Activated T-helper 2 cell treated with anti-CD3 and anti-CD28 coated beads, Interferon-gamma antibody, Interleukin-2, Interleukin-4, amounts not matched to agents 10 μg/mL and 5 μg/mL and 100 μg/mL, durations not matched to agents 14 hours and 24 hours and 36 hours (primary cell): ENCODE measurements at places on chromosomes 7 and 10. TPM values are rescaled to one million over a fixed set of nuclear protein-coding genes. Genes with fewer than 3 reads are reported as not detected.

GRCh38 chr10:63164166-63164623, 31.1 kb downstream of the NRBF2 start:
- H3K4me1 ChIP-seq, result peaks cover 14% of the 10 kb centered on the region
- no peak for DNase-seq
- H3K36me3 ChIP-seq, result peaks cover 27% of the 10 kb centered on the region

DNA sequence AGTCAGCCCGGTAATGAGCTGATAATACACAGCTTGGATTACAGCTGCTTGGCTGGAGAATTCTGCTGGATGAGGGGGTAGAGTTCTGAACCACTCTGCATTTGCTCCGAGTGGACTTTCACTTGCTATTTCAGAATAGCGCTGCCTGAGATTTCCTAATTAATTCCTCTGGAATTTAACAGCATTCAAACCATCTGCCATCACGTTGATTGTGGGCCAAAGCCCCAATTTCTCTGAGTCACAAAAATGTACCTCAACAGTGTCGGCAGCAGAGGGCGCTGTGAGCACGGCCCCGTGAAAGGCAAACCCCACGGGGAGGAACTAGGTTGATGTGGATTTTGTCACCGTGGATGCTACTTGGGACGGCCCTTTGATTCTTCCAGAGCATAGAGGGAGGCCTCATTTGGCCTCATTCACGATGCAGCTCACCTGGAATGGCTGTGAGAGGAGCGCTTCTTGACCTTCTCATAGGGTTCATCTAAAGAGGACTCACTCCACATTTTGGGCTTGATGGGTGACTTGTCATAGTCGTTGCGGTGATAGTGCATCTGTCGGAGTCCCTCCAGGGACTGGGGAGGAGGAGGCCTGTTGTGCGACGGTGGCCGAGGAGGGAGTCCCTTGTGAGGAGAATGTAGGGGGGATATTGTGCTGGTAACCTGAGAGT, 73.3 kb downstream of the PRPF18 start:
- H3K36me3 ChIP-seq, result no peaks in the 10 kb centered on the region
- no peak overlapping the region for H3K27ac ChIP-seq
- H3K27me3 ChIP-seq, result no peaks in the 10 kb centered on the region
- peaks cover 4% of the 10 kb centered on the region for H3K4me1 ChIP-seq

- no peak overlapping the region for H3K27ac ChIP-seq
- no peak for DNase-seq
- peaks cover 25% of the 10 kb centered on the region for H3K4me1 ChIP-seq
- H3K4me3 ChIP-seq, result no peak overlapping the region
- no peaks in the 10 kb centered on the region for H3K36me3 ChIP-seq
Observed at GRCh38 chr7:38329340-38329739, 55.9 kb upstream of the TARP start.

Gene GDF2
- not detected in 2 replicates for total RNA-seq

- DNase-seq, result peak; percentile 15
- peaks cover 4% of the 10 kb centered on the region for H3K4me1 ChIP-seq
- H3K36me3 ChIP-seq, result no peaks in the 10 kb centered on the region
Observed at GRCh38 chr10:55631071-55631654, 729.9 kb downstream of the ZWINT start.

DNA sequence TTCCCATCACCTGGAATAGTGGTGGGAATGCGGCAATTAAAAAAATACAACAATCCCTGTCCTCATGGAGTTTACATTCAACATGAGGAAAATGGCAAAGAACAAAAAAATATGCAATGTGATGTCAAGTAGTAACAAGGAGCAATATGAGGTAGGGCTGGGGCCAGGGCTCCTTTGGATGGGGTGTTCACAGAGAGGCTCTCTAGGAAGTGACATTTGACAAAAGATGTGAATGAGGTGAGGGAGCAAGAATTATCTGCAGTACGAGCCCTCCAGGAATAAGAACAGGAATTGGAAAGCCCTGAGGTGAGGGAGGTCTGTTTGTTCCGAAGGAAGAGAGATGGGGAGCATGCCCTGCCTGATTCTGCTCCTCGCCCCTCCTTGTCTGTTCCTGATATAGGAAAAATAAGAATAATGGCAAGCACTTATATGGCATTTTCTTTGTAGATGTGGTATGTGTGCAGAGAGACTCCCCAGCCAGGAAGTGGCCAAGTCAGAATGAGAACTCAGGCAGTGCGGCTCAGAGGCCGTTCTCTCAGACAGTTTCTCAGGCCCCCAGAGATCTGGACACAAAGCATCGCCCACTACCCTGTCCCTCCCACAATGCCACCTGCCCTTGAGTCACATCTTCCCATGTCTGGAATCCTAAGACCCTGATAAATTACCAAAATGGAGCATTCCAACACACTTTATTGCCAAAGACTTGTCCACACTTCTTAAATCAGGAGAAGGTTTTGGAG, 105.6 kb downstream of the APBB1IP start:
- H3K27ac ChIP-seq, result peak overlapping the region; percentile 63
- peaks cover 65% of the 10 kb centered on the region for H3K36me3 ChIP-seq
- H3K4me1 ChIP-seq, result peaks cover 26% of the 10 kb centered on the region
- DNase-seq, result no peak
- no peak overlapping the region for H3K4me3 ChIP-seq

DNA sequence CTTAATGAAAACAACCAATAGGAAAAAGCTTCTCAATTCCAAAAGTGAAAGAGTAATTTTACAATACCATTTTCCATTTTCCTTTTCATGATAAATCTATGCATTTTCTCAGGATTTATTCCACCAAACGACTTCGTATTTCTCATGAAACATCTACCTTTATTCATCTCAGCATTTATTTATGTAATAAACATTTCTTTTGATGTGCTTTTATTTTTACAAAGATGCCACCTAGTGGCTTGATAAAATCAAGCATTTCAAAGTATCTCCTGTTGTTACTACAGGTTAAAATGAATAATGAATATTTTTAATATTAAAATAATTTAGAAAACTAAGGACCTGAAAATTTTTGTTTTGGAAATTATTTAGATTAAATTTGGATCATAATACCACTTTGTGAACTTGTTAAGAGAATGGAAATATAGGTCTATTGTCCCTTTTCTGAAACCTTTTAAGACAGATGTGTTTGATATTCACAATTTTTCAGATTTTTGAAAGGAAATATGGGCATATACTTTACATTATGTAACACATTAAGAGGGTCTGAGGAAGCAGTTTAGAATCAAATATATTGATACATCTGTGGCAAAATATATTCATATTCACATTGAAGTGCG, 2.7 kb upstream of the IQUB start:
- no peaks in the 10 kb centered on the region for H3K36me3 ChIP-seq
- no peak for DNase-seq
- peaks cover 14% of the 10 kb centered on the region for H3K27me3 ChIP-seq
- no peak overlapping the region for H3K4me3 ChIP-seq
- peaks cover 23% of the 10 kb centered on the region for H3K4me1 ChIP-seq
- no peak overlapping the region for H3K27ac ChIP-seq

Gene LIPM
- not detected in 2 replicates for total RNA-seq

GRCh38 chr10:128337860-128338378, 211.7 kb upstream of the MKI67 start:
- H3K27me3 ChIP-seq, result no peaks in the 10 kb centered on the region
- H3K4me1 ChIP-seq, result no peaks in the 10 kb centered on the region
- no peak overlapping the region for H3K4me3 ChIP-seq
- no peak overlapping the region for H3K27ac ChIP-seq
- no peaks in the 10 kb centered on the region for H3K36me3 ChIP-seq
- no peak for DNase-seq

Gene ATOH7
- not detected in 2 replicates for total RNA-seq

GRCh38 chr10:119608316-119609155, 11.8 kb upstream of the TIAL1 start:
- H3K27ac ChIP-seq, result no peak overlapping the region
- H3K4me3 ChIP-seq, result no peak overlapping the region
- H3K36me3 ChIP-seq, result no peaks in the 10 kb centered on the region
- DNase-seq, result no peak
- peaks cover 2% of the 10 kb centered on the region for H3K4me1 ChIP-seq

Gene SLC13A1
- not detected in 2 replicates for total RNA-seq

GRCh38 chr7:102417105-102417504, 16.3 kb upstream of the ORAI2 start:
- H3K27me3 ChIP-seq, result no peaks in the 10 kb centered on the region
- no peak overlapping the region for H3K4me3 ChIP-seq

GRCh38 chr10:125085258-125086054, 74.9 kb downstream of the CTBP2 start:
- DNase-seq, result no peak
- no peak overlapping the region for H3K27ac ChIP-seq
- H3K4me1 ChIP-seq, result no peaks in the 10 kb centered on the region
- no peaks in the 10 kb centered on the region for H3K27me3 ChIP-seq

DNA sequence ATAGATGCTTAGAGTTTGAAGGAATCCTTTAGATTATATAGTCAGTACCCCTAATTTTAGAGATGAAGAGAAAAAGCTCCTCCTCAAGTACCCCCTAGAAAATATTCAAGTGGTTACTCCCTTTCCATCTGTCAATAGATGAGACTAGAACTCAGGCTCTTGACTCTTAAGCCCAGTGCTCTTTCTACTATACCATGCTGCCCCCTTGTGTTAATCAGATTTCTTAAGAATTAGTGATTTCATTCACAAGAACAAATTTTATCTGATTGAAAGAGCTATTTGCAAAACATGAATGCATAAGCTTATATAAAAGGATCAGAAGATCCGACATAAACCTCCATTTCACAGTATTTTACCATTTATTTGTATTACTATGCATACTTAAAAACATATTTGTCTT, 179.3 kb downstream of the TFEC start:
- no peaks in the 10 kb centered on the region for H3K27me3 ChIP-seq
- H3K4me3 ChIP-seq, result no peak overlapping the region
- no peak overlapping the region for H3K27ac ChIP-seq
- H3K4me1 ChIP-seq, result no peaks in the 10 kb centered on the region

- no peak overlapping the region for H3K27ac ChIP-seq
- H3K27me3 ChIP-seq, result peaks cover 17% of the 10 kb centered on the region
- no peak for DNase-seq
Observed at GRCh38 chr10:17062493-17062892, 67.1 kb downstream of the CUBN start.

GRCh38 chr7:151272877-151273276, 24.4 kb upstream of the SMARCD3 start:
- no peak overlapping the region for H3K4me3 ChIP-seq
- no peaks in the 10 kb centered on the region for H3K36me3 ChIP-seq
- peaks cover 3% of the 10 kb centered on the region for H3K27me3 ChIP-seq
- peaks cover 15% of the 10 kb centered on the region for H3K4me1 ChIP-seq
- H3K27ac ChIP-seq, result no peak overlapping the region

Gene DNAJB9
- 19.4 and 19.9 TPM in 2 replicates for total RNA-seq

DNA sequence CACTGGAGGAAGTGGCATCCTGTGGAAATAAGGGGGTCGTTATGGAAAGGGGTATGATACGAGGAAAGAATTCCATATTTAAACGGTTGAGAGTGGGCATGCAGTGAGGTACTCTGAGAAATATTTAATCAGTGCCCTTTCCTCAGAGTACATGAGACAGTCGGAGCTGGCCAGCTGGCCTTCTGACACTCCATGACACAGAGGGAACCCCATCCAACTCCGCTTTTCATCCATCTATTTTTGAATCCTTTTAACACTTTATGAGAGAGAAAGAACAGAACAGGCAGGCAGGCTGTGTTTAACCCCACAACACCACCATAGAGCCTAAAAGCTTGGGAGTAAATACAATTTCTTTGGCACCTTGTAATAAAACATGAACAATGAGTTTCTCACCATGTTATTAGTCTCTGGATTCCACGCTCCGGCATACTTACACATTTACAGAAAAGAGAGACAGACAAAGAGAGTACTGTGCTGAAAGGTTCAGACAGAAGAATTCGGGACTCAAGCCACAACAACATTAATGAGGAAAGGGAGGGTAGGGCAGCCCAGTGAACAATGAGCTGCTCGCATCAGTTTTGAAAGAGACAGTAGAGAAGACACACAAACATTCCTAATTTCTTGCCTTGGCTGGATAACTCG, 124.2 kb upstream of the PDLIM1 start:
- H3K27ac ChIP-seq, result no peak overlapping the region
- no peak overlapping the region for H3K4me3 ChIP-seq
- no peaks in the 10 kb centered on the region for H3K4me1 ChIP-seq
- DNase-seq, result no peak

Gene SLC26A5
- 0.07 TPM in 1 of 2 replicates, not detected in the other for total RNA-seq

DNA sequence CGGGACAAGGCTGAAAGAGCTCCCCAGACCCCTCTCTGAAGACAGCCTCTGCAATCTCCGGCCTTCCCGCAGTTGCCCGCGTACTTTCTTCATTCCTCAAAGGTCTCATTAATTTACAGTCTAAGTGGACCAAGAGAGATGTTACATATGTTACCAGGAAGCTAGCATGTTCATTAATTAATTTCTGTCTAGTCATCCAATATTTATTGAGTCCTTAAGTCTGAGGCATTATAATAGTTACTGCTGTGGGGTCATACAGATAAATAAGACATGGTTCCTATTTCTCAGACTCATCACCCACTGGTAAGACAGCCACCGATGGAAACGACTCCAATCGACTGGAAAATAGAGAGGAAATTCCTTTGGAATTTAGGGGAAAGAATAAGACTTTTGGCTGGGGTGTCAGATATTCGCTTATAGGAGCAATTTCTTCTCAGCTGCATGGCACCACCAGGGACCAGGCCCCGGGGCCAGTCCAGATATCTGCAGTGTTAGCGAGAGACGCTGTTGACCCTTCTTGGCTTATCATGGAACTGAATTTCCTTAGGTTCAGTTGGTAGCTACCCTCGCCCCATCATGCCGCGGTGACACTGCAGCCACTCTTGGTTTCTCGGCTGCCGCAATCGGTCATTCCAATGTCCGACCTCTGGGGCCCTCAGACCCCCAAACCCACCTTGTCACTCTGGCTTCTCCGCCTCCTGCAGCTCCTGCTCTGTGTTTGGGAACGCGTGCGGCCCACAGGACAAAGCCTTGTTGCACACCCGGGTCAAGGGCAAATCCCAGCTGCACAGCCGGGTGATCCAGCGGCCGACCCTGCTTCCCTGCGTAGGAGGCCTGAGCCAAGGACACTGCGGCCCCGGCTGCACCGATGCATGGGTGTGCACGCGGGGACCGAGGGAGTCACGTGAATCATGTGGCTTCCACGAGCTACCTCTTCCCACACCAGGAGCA, 383.2 kb downstream of the DNAJB6 start:
- H3K27me3 ChIP-seq, result peaks cover 3% of the 10 kb centered on the region
- no peak overlapping the region for H3K27ac ChIP-seq
- H3K4me3 ChIP-seq, result no peak overlapping the region
- H3K4me1 ChIP-seq, result no peaks in the 10 kb centered on the region
- no peak for DNase-seq
- H3K36me3 ChIP-seq, result no peaks in the 10 kb centered on the region

DNA sequence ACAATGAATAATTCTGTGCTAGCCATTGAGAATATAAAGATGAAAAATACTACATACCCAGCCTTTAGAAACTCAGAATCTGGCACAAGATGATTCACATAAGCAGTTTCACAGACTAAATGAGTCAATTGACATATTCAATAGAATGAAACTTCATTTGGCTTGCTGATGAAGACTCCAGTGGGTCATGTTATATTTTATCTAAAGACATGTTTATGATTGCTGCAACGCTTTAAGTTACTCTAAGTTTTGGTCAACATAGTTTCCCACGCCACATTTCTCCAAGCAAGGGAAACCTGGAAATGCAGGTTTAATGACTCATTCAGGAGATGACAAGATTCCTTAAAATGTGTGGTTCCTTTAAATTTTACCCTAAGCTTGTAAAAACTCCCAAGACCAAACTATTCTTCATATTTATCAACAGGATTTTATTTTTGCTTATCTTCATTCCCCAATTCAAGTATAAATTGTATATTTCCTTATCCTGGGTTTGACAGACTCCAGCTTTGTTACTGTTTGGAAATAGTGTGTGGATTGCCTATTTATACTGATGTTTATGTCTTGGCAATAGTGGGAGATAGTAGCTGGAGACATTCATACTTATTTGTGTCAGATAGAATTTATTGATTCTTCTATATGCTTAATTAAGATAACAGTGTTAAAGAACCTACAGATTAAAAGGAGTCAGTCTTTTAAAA, 6.6 kb downstream of the SEMA3A start:
- no peak for DNase-seq
- H3K4me3 ChIP-seq, result no peak overlapping the region
- H3K36me3 ChIP-seq, result no peaks in the 10 kb centered on the region
- peaks cover 10% of the 10 kb centered on the region for H3K4me1 ChIP-seq
- no peak overlapping the region for H3K27ac ChIP-seq
